ENCODE measurements at places on chromosomes 1 and 21.

- no peak for DNase-seq
Measured at GRCh38 chr1:165119086-165119485, 237.4 kb downstream of the LMX1A start.

DNA sequence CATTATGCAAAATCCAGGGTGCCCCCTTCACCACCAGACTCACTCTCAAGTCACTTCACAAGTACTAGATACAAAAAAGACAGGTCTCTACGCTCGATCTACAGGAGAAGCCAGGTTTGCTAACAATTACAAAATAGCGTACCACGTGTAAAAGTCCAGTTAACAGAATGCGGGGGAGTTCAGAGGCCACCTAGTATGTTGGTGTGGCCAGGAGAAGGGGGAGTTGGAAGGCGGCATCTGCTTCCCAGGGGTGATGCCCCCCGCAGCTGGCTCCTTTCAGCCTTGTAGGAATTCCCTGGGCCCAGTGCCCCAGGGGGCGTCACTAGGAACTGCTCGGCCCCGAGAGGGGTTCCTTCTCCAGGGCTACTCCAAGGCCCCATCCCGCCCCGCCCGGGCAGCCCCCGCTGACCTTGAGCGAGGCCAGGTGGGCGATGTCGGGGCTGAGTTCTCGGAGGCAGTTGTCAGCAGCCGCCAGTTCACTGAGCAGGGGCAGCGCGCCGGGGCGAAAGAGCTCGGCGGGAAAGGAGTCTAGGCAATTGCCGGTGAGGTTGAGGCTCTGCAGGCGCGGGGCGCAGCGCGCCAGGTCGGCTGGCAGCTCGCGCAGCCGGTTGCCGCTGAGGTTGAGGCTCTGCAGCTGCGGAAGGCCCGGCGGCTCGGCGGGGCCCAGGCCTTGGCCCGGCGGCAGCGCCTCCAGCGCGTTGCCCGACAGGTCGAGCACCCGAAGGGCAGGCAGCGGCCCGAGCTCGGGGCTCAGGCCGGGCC, 664 bp downstream of the LRRC47 start:
- no peak for DNase-seq

DNA sequence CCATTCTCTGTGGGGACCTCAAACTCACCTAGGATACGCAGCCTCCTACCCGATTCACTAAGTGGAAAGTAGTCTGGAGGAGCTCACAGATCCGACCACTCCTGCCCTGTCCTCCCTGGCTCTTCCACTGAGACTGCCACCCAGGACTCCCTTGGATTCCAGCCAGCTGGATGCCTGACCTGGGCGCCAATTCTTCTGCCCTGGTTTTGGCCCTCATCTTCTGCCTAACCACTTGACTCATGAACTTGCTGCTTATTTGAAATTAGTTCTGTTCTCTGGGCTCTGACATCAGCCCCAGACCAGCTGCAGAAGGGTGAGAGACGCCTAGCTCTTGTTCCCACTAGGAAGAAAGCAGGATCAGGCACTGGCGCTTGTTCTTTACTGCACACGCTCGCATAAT, 48.9 kb downstream of the SLC35D1 start:
- DNase-seq: no peak

- no peak for DNase-seq
Measured at GRCh38 chr21:41752231-41752681, 14.6 kb downstream of the RIPK4 start.

DNA sequence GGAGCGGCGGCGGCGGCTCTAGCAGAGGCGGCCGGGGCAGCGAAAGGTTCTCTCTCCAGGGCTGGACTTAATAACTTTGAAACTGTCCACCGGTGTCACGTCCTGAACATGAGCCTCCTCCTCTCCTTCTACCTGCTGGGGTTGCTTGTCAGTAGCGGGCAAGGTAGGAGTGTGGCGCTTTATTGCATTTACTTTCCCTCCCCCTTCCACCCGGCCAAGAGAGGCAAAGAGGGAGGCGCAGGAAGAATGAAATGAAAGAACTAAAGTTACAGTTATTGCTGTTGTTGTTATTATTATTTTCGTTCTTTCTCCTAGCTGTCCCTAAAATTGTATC, 214 bp downstream of the NCAM2 start:
- no peak for DNase-seq

DNA sequence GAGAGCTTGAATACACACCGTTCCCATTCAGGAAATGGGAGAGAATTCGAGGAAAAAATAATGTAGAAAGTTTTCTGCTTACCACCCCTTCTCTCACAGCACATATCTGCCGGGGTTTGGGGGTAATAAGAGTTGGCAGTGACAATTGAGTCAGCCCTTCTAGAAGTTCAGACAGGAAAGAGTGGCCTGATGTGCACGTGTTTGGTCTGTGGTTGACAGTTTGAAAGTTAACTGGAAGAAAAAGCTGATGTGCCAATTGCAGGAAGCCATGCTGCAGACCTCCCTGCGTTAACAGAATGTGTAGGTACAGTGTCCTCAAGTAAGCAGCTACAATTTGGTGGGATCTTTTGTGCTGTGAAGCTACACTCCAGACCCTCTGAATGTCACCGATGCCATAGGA, 50.9 kb downstream of the DHX9 start:
- DNase-seq: no peak

DNA sequence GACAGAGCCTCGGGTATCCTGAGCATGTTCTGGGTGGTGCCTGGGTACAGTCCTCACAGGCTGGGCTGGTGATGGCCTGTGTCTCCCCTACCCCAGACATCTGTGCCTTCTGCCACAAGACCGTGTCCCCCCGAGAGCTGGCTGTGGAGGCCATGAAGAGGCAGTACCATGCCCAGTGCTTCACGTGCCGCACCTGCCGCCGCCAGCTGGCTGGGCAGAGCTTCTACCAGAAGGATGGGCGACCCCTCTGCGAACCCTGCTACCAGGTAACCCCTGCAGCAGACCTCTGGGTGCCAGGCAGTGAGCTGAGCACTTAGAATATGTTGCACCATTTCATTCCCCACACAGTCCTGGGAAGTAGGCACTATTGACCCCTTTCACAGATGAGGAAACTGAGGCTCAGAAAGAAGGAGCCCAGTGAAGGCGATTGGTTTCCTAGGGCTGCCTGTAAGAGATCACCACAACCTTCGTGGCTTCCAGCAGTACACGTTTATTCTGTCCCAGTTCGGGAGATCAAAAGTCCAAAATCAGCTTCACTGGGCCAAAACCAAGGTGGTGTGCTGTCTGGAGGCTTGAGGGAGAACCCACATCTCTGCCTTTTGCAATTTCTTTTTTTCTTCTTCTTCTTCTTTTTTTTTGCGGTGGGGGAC, 11.8 kb downstream of the FBLIM1 start:
- no peak for DNase-seq

DNA sequence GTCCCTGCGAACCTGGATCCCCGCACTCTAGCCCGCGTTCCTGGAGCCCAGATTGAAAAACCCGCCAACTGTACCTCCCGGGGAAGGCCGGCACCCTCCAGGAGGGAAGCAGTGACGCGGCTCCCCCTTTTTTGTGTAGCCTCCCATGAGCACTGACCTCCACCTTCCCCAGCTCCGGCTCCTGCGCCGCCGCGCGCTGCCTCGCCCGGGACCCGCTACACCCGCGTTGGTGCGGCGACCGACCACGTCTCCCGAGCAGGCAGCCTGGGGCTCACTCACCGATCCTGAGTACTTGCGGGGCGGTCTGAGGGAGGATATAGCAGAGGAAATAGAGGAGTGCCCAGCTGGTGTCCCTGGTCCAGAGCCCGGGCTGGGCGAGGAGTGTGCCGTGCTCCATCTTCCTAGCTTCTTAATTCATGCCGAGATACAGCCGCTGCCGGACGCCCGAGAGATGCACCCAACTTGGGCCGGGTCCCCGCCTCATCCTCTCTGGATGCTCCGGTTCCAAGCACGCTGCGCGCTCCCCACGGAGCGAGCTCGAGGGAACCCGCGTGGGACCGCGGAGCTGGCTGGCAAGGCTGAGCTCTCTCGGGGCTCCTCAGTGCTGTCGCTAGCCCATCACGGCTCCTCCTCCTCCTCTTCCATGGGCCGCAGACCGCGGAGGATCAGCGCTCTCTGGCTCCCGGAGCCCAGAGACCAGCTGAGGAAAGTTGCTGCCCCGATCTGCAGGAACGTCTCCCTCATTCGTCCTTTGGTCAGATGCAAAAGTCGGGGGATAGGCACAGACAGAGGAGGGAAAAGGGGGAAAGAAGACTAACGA, 482 bp downstream of the GRIK1 start:
- no peak for DNase-seq

GRCh38 chr1:30905916-30906620, 2.5 kb downstream of the SDC3 start:
- no peak for DNase-seq

- DNase-seq: no peak
Measured at GRCh38 chr21:43940329-43941050, 71.6 kb upstream of the TRAPPC10 start.

DNA sequence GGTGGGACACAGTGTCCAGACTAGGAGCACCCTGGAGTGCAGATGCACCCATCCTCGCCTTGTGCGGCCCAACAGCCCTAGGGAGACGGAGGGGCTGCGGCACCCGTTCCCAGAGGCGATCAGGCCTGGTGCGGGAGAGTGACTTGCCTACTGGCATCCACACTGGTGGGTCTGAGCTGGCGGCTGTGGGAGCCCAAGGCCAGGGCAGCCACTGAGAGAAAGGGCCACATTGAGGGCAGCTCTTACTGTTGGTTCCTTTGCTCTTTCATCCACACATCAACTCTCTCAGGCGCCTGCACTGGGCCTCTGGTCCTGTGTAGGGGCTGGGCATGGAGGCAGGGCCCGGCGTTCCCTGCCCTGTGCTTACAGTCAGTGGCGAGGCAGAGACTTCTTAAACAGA, 8.6 kb downstream of the PODN start:
- DNase-seq: no peak

DNA sequence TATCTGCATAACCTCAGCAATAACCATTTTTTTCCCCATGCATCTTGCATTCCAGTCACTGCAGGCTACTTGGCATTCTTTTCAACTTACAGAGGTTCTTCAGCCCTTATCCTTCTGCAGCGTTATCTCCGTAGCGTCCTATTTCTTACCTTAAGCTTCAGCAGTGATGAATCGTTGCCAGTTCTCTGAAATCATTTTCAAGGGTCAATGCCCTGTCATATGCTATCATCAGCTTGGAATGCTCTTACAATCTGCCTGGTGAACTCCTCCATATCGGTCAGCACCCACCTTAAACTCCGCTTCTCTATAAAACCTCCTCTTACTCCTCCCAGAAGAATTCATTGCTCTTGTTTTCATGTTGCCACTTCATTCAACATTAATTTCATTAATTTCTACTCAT, 105.1 kb upstream of the DPH5 start:
- DNase-seq: no peak

DNA sequence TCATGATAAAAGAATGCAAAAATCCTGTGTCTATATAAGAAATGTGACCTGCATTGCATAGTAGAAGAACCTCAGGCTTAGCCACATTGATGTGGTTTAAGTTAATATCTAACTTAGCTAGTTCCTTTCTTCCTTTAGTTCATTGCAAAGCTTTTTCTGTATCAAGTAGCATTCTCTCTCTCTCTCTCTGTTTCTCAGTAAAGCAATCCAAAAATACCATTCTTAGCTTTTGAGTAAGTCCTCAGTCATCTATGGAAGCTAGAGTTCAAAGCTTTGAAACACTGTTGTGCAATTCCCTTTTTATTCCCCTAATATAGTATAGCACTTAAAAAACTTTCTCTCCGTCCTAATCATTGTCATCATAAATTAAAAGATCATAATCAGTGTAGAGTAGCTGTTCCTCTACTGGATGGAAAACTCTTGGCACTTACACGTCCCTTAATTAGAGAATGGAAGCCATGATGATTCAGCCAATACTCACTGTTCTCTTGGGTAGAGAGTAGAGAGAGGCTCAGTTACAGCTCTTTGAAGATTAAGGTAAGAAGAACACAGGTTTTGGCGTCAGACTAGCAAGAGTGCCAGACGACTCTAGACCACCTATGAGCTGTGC, 350.3 kb upstream of the LYPLAL1 start:
- no peak for DNase-seq

DNA sequence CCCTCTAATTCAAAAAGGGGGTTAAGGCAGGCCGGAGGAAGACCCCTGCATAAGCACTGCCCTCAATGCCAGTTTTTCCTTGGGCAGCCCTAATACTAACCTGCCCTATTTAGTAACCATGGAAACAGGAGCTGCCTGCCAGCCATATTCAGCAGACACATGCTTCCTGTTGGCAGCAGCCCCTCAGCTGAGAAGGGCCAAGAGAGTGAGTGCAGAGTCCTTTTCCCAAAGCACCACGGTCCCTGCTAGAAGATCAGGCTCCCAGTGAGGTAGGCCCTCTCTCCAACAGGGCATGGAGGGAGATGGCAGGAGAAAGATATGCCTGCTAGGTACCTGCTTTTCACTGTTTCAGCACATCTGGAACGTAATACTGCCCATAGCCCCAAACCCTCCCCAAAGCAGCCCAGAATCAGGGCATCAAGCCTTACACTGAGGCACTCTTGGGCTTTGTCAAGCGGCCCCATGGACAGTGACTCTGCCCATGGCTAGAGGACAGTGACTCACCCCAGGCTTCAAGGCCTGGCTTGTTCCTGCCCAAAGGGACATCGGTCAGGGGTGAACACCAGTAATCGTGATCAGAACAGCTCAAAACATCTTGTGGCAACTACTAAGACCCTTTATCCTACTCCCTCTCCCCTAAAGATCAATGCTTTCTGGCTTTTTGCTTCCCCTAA, 64.5 kb downstream of the BCAR3 start:
- no peak for DNase-seq

DNA sequence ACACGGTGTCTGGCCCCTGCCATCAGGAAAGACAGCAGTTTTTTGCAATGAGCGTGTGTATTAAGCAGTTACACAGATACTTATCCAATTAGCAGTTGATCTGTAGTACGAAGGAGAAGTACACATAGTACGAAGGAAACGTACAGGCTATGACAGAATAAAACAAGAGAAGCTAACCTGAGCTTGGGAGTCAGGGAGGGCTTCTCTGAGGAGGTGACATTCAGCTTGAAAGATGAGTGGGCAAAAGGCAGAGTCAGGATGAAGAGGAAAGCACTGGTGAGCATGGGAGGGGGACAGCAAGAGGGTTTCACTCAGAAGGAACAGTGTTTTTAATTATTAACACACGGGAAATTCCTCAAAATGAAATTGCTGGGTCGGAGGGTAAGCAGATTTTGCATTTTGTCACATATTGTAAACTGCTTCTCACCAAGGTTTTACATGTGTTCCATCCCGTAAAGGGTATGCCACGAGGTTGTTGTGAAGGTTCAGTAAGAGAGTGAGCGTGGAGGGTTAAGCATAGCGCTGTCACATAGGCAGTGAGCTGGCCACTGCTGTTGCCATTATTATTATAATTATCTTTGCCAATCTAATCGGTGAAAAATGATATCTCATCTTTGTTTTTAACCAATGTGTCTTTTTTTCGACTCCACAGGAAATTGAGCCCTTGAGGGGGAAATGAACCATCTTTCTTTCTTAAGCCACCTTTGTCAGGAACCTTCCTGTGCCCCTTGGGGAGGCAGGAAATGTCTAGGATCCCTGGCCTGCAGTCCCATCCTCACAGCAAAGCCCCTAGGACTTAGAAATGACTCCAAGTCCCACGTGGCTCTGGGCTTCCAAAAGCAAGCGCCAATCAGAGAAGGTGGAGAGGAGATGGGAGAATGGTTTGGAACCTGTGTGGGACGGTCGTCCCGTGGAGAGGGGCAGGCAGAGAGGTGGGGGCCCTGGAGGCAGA, 47.3 kb upstream of the POU3F1 start:
- no peak for DNase-seq

- DNase-seq: no peak
Measured at GRCh38 chr1:17678011-17678410, 77.1 kb upstream of the ACTL8 start.

All from hematopoietic multipotent progenitor cell treated with erythropoietin and hydrocortisone succinate and interleukin-3 and kit ligand, for 15 days (in vitro differentiated cells).